ENCODE measurements at places on chromosomes 16 and 17.
A peak's percentile ranks its signal among the peaks of the same experiment; 100 is the strongest.

DNA sequence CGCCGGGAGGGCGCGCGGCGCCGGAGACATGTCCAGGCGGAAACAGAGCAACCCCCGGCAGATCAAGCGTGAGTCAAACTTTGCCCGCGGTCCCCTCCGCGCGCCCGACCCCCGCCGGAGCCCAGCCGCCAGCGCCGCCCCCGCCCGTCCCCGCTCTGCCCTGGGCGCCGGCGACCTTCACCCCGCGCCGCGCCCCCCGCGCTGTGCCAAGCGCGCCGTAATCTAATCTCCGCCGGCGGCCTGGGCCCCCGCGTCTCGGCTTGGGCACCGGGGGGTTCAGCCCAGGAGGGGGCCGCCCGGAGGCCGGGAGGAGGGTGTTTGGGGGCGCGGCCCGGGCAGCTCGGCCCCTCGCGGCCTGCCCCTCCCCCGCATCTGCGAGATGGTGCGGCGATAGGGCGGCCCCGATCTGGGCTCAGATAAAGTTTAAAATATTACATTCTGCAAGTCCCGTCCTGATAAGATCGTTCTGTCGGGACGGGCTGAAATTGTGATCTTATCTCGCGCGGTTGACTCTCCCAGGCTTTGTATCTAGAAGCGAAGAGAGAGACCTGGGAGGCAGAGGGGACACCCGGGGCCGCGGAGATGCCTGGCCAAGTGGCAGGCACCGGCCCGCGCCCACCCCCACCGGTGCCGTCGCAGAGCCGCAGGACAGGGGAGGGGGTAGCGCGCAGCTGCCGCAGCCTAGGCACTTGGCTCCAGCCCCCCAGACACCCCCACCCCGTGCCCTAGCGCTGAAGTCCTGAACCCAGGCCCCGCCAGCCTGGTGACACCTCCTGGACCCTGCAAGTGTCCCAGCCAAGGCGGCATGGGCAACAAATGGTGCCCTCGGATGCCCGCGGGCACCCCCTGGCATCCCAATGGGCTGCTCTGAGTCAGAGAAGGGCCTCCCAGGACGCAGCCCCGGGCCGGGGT is 787 bp downstream of the ZFPM1 start:
- no peak for DNase-seq

DNA sequence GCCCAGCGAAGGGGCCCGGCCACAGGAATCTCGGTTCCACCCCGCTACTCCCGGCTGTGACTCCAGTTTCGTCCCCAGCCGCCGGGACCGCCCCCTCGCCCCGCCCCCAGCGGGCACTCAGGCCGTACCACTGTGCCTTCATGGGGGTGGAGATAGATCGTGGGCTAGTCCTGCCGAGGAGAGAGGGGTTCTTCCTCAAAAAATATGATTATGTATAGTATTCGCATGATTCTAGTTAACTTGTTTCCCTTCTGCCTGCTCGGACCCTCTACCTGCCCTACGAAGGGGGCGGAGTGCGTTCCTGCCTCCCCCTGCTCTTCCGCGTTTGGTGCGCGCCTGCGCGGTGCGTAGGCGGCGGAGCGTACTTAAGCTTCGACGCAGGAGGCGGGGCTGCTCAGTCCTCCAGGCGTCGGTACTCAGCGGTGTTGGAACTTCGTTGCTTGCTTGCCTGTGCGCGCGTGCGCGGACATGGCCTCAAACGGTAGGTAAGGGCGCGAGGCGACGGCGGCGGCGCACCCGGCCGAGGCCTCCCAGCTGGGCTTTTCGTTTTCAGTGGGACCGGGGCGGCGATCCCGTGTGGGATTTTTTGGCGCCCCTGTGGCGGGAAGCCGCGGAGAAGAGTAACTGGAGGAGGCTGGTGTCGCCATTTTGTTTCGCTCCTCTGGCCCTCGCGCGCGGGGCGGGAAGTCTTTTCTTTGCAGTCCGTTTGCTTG is at the start of gene FUS:
Gene FUS, plus strand, starts transcription at position 393 of the 713 bp plus-strand sequence. Its CDS starts 76 bp downstream, at position 469.
- peak; percentile 94 for DNase-seq

DNA sequence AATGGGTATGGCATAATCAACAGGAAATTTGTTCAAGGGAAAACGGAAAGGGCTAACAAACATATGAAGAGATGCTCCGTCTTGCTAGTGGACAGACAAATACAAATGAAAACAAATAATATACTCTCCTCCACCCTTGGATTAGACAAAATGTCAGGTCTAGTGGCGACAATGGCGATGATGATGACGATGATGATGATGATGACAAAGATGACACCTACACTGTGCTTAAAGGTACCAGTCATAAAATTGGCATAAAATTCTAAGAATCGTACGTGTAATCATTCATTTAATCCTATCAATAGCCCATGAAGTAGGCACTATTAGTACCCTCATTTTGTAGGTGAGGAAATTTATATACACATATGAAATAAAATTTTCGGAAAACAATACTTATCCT is 174.6 kb downstream of the PMP22 start:
- DNase-seq = no peak

GRCh38 chr17:6120351-6120750 is 50.2 kb downstream of the WSCD1 start:
- no peak for DNase-seq

GRCh38 chr16:2233872-2234812 is 2.1 kb upstream of the DNASE1L2 start:
- DNase-seq = no peak

- no peak for DNase-seq
These were observed 7.8 kb downstream of the ACSF3 start for GRCh38 chr16:89101303-89102040.

DNA sequence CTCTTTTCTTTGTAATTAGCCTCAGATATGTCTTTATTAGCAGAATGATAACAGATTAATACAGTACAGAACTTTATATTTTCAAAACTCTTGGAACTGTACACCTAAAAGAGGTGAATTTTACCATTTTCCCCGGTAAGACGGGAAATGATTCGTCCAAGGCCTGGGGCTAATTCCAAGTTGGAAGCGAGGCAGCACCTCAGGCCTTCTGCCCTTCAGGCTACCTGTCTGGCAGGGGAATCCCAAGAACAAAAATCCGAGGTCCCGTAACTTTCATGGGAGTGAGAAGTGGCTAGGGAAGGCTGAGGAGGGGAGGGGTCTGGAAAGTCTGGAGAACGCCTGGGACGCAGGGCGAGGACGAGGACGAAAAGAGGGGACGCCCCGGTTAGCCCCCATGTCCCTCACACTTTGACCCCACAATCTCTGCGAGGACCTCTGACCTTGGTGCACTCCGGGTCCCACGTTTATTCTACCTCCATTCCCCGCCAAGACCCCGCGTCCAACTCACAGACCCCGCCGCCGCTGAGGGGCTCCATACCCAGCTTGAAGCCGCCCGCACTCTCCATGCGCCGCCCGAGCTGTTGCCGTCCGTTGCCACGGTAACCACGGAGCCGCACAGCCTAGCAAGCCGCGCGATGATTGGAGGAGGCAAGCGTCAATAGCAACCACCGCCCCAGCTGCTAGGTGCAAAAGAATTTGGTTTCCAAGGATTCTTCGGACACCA is at the start of gene HYDIN:
Gene HYDIN, minus strand, starts transcription at position 601 of the 724 bp plus-strand sequence. CDS start 43,827 bp downstream, outside the sequence.
- DNase-seq = peak; percentile 61

DNA sequence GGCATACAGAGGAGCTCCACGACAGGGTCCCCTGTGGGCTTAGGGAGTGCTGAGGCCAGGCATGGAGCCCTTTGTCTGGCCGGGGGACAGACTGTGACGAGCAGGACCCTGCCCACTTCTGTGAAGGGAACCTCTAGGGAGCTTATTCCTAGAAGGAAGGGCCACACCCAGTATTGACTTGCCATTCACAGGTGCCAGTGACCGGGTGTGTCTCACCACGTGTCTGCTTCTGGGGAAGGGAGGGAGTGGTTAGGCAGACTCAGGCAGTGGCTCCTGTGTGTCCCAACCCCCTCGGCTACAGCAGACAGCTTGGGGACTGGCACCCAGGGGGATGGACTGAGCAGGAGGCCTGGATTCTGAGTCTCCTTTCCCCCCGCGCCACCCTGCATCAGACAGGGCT is 57.2 kb downstream of the SOCS1 start:
- DNase-seq = no peak

DNA sequence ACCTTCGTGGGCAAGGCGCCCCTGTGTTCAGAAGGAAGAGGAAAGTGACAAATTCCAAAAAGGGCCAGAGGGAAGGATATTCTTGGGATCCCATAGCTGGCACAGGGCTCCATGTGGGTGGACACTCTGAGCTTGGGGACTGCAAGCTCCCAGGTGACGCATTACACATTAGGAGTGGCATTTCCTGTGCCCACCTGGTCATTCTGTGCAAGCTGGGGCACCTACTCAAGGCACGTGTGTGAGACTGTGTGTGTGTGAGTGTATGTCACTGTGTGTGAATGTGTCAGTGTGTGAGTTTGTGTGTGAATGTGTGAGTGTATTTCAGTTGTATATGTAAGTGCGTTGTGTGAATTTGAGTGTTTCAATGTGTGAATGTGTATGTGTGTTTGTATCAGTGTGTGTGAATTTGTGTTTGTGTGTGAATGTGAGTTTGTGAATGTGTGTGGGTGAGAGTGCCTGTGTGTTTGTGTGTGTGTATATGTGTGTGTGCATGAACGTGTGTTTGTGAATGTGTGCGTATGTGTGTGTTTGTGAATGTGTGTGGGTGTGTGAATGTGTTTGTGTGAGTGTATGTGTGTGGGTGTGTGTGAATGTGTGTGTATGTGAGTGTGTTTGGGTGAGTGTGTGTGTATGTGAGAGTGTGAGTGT is 1.6 kb upstream of the CD300A start:
- no peak for DNase-seq
